ENCODE measurements at places on chromosomes 13 and 19. TPM values are rescaled to one million over a fixed set of nuclear protein-coding genes. Genes with fewer than 3 reads are reported as not detected.

The BST2 gene
- 77.4 TPM for total RNA-seq

The SCN1B gene
- total RNA-seq = 13.8 TPM

DNA sequence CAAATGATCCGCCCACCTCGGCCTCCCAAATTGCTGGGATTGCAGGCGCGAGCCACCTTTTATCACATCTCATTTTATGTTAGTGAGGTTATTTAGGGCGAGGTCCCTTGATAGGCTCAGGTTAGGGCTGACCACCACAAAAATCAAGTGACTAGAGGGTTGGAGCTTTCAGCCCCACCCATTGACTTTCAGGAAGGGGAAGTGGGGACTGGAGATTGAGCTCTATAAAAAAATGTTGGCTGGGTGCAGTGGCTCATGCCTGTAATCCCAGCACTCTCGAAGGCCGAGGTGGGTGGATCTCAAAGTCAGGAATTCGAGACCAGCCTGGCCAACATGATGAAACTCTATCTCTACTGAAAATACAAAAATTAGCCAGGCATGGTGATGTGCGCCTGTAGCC is 20.1 kb downstream of the FPR3 start:
- H3K27ac ChIP-seq = no peak overlapping the region
- DNase-seq = no peak

DNA sequence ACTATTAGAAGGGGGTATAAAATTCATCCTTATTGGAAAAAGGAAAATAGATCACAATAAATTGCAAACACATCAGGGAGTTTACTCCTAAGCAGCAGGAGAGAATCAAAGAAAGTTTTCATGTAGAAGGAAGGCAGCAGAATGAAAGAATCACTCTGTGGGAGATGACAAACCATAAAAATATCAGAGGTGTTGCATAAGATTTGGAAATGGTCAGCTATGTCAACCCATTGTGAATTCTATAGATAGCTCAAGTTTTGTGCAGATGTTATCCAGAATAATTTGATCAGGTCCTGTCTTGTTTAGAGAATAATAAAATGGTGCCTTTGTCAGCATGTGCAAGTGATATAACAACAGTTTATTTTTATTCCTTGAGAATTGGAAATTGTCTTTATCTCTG is 622.4 kb downstream of the DCT start:
- H3K27ac ChIP-seq = no peak overlapping the region
- H3K27me3 ChIP-seq = no peaks in the 10 kb centered on the region
- no peaks in the 10 kb centered on the region for H3K36me3 ChIP-seq
- no peak overlapping the region for H3K4me3 ChIP-seq

GRCh38 chr19:10718205-10719196 is 622 bp downstream of the DNM2 start:
- no peak for DNase-seq
- H3K4me3 ChIP-seq = peak overlapping the region; percentile 98
- peaks cover 13% of the 10 kb centered on the region for H3K36me3 ChIP-seq
- H3K27me3 ChIP-seq = no peaks in the 10 kb centered on the region

GRCh38 chr13:87093399-87093798 is 577.8 kb upstream of the SLITRK5 start:
- no peak for DNase-seq
- H3K27me3 ChIP-seq = no peaks in the 10 kb centered on the region
- H3K36me3 ChIP-seq = no peaks in the 10 kb centered on the region
- no peak overlapping the region for H3K4me3 ChIP-seq
- H3K4me1 ChIP-seq = no peaks in the 10 kb centered on the region

DNA sequence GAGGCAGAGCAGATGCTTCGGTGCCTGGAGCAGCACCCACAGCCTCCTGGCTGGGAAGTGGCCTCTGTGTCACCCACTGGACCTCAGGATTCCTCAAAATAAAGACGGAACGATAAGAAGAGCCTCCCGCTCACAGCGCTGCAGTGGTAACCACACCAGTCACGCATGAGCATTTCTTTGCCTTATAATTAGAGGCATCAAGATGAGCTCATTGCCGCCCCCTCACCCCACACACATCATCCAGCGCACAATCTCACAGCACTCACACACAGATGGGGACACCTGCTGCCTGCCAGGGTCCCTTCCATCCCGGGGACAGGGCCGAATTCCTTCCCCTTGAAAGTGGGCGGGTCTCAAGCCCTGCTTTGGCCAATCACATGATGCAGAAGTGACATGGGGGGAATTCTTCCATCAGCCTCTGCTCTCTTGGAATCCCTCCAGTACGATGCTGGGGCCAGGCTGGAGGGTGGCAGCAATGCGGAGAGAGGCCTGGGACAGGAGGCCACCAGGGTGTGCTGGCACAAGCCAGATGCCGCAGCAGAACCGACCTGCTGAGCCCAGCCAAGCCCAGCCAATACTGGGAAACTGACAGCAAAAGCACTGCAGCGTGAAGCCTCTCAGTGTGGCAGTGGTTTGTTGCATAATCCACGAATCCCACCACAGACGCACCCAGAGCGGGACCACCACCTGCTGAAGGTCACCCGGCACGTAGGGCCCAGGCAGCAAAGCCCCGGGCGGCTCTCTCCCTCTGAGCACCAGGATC is 16.0 kb downstream of the PIP5K1C start:
- no peak overlapping the region for H3K4me3 ChIP-seq
- DNase-seq = no peak
- H3K36me3 ChIP-seq = peaks cover 6% of the 10 kb centered on the region
- H3K27me3 ChIP-seq = no peaks in the 10 kb centered on the region

- peaks cover 32% of the 10 kb centered on the region for H3K4me1 ChIP-seq
- DNase-seq = no peak
- H3K27me3 ChIP-seq = no peaks in the 10 kb centered on the region
- H3K4me3 ChIP-seq = no peak overlapping the region
- H3K27ac ChIP-seq = no peak overlapping the region
Observed at GRCh38 chr13:39909634-39910033, 254.2 kb downstream of the COG6 start.

GRCh38 chr13:33326723-33327122 is 41.2 kb upstream of the STARD13 start:
- no peaks in the 10 kb centered on the region for H3K36me3 ChIP-seq
- H3K4me1 ChIP-seq = peaks cover 17% of the 10 kb centered on the region
- no peak overlapping the region for H3K4me3 ChIP-seq
- no peak for DNase-seq
- H3K27ac ChIP-seq = no peak overlapping the region
